Stimulated activated CD8-positive, alpha-beta memory T cell treated with anti-CD3 and anti-CD28 coated beads, Interleukin-4, amount 100 ng/mL, for 4 hours (primary cell): ENCODE measurements at places on chromosomes 11 and 22.

DNA sequence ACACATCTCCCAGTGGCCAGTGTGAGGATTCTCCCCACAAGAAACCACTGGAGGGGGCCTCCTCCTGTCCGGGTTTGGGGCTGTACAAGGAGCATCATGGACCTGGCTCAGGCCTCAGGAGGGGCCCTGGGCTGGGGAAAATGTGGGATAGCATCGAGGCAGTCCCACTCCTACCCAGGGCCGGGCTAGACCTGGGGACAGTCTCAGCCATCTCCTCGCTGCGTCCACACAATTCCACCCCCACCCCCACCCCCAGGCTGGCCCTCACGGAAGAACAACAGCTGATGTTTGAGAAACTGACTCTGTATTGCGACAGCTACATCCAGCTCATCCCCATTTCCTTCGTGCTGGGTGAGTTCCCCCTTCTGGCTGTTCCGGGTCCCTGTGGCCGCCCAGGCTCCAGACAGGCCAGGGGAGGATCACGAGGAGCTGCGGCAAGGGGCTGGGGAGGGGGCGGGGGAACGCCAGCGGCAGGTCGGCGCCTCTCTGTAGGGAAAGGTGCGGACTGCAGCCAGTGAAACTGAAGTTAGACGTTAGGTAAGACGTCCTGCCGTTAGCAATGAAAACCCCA, 4.8 kb downstream of the BEST1 start:
- DNase-seq: no peak

DNA sequence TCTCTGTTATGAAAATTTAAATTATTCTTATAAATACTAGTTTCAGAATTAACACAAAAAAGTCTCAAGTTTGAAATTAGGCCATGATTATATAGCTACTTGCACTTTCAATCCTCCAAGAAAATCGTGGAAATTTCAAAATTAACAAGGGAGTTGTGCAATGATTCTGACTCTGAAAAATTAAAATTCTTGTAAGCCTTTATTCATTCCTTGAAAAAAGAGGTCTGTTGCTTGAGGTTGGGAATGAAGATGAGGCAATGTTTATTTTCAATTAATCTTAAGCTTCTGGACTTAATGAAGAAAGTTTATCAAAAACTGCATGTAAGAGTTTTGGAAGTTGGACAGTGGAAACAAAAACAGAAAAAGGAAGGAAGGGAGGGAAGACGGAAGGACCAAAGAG, 128.2 kb upstream of the FIBIN start:
- no peak for DNase-seq

DNA sequence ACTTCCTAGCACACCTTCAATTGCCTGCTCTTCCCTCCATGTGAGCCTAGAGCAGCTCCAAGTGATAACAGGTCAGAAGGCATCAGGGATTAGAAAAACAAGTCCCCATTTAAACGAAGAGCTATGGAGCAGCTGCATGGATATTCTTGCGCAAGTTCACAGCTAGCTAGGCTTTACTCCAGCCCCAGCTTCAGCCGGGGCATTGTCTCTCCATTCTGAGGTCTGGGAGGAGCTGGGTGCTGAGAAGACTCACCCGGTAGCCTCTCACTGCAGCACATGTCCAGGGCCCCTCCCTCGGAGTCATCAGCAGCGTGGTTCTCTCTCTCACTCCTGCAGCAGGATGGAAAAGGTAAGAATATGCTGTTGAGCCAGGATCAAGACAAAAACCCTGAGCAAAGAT, 26.0 kb downstream of the PTPN5 start:
- no peak for DNase-seq

- no peak for DNase-seq
Measured at GRCh38 chr11:89405629-89406028, 85.5 kb downstream of the NOX4 start.

- no peak for DNase-seq
Measured at GRCh38 chr11:44113018-44113417, 17.5 kb downstream of the EXT2 start.

DNA sequence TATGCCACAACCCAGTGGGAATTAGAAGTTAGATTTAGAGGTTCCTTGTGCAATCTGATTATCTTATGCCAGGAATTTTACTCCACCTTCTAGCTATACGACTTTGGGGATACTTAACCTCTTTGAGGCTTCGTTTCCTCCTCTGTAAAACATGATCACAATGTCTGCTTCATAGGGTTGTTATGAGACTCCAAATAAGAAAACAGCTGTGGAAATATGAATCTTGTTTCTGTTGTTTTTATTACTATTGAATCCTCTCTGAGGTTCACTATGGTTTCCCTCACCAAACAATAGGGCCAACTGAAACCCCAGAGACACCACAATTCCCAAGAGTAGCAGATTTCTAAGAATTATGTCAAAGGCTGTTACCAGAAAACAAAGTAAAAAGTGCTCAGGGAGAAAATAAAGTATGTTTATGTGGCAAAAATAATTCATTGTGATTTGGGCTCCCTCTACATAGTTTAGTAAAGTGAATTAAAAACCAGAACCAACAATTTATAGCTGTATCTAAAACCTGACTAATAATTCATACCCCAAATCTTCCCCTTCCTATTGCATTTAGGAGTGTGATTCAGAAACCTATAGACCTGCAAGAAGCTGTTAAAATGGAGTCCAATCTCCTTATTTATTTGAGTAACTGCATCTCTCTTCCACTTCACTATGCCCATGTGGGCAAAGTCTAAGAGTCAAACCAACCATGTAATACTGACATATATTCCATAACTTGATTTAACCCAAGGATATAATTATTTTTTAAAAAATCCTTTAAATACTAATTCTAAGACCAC, 38.4 kb downstream of the AMBRA1 start:
- no peak for DNase-seq
